ENCODE measurements at places on chromosomes 2 and 18.

GRCh38 chr2:95023222-95023597, 2.3 kb upstream of the MAL start:
- no peak for DNase-seq

GRCh38 chr2:26632624-26633185, 8.5 kb downstream of the CIB4 start:
- no peak for DNase-seq

DNA sequence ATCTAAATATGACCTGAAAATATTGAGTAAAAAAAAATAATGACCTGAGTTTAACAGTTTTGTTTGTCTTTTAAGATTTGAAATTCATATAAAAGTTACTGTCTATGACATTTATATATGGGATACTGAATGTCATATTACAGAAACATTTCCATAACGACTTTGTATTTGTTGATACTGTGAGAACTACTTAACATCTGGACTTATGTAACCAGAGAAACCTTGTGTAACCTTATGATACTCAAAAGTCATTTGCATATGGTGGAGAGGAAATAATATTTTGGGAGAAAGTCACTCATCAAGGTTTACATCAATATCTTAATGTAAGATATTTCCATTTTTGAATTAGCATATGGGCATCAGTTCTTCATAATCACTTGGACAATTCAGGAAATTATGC, 12.6 kb downstream of the MFSD6 start:
- no peak for DNase-seq

DNA sequence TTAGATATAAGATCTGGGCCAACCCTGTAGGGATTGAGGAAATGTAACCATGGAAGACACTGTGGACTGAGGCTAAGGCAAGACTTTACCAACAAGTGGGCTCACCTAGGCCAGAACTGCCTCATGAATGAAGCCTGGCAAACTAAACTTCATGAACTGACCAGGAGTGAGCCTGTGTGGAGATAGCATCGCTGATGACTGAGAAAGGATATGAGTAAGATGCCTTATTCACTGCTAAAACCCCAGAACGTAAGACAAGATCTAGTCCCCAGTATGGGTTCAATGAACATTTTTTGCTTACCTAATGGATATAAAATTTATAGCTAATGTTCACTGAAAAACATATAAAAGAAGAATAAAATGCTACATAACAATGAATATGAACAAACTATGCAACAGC, 399.8 kb downstream of the SATB2 start:
- DNase-seq: no peak

- no peak for DNase-seq
Measured at GRCh38 chr2:47344890-47345589, 57.9 kb upstream of the MSH2 start.

- no peak for DNase-seq
Measured at GRCh38 chr2:241268716-241269445, 46.6 kb downstream of the HDLBP start.

DNA sequence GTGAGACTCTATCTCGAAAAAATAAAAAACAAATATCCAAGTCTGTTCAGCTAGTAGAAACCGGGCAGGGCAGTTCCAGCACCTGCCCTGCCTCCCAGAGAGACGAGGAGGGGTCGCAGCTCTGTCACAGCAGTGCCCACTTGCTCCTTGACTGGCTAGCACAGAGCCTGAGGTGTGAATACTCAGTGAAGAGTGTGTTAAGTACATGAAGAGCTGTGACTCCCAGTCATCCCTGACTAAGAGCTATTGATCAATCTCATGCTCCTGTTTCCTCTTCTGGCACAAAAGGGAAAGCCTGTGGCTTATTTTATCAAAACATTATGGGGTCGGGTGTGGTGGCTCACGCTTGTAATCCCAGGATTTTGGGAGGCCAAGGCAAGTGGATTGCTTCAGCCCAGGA, 83.0 kb upstream of the FZD7 start:
- DNase-seq: no peak

DNA sequence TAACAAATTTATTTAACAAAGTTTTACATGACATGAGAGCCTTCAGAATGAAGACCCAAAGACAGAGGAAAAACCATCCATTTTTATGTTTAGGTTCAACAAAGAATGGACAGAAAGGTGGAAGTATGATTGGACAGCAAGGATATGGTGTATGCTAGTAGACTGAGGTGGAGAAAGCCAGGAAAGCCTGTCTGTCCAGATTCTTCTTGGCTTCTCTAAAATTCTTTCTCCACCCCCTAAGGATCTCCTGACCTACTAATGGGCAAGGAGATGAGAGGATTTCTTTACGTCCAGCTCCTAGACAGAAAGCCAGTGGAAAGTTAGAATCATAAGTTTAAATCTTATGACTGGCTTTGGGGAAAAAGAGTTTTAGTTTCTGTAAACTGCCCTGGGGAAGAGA, 3.0 kb downstream of the ATIC start:
- no peak for DNase-seq

DNA sequence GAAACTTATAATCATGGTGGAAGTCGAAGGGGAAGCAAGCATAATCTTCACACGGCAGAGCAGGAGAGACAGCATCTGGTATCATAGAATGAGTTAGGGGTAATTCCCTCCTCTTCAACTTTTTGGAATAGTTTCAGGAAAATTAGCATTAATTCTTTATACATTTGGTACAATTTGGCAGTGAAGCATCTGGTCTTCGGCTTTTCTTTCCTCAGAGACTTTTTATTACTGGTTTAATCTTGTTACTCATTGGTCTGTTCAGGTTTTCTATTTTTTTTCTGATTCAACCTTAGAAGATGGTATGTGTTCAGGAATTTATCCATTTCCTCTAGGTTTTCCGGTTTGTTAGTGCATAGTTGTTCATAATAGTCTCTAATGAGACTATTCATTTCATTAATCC, 39.7 kb upstream of the ABCA12 start:
- DNase-seq: no peak

DNA sequence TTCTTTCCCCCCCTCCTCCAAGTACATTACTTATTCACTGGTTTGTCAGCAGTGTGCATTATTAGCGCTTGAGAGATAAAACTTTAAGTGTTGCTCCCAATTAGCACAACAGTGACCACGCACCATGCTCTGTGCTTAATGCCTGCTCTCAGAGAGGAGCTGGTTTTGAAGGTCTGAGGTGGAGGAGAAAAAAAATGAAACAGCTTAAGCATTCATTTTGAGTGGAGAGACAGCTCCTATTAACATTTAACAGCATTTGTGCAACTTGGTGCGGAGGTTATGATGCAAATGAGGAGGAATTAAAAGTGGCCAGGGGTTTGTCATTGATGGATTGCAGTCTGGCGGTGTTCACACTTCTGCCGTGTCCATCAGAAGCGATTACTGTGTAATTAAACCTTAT, 141.8 kb downstream of the FIGN start:
- DNase-seq: no peak

- DNase-seq: no peak
Measured at GRCh38 chr18:13611601-13612195, 114.7 kb downstream of the FAM210A start.

- no peak for DNase-seq
Measured at GRCh38 chr2:220503431-220503830, 876.0 kb downstream of the SLC4A3 start.

DNA sequence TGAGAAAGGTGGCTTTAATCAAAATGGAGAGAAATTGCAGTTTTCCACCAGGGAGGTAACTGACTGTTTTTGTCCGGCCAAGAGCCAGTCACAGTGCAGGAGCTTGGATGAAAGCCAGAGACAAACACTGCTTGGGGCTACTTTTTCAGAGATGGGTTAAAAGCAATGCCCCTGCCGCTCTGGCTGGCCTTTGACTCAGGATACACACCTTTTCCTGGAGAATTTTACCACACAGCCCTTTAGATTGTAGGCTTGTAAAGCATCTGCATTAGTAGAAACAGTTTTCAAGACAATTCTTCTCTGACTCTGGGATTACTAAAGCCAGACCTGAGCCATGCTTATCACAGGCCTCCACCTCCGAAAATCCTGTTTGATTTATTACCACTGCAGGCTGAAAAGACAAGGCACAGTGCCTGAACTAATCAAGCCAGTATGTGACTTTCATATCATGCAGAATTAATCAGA, 79.7 kb downstream of the CCBE1 start:
- DNase-seq: no peak

DNA sequence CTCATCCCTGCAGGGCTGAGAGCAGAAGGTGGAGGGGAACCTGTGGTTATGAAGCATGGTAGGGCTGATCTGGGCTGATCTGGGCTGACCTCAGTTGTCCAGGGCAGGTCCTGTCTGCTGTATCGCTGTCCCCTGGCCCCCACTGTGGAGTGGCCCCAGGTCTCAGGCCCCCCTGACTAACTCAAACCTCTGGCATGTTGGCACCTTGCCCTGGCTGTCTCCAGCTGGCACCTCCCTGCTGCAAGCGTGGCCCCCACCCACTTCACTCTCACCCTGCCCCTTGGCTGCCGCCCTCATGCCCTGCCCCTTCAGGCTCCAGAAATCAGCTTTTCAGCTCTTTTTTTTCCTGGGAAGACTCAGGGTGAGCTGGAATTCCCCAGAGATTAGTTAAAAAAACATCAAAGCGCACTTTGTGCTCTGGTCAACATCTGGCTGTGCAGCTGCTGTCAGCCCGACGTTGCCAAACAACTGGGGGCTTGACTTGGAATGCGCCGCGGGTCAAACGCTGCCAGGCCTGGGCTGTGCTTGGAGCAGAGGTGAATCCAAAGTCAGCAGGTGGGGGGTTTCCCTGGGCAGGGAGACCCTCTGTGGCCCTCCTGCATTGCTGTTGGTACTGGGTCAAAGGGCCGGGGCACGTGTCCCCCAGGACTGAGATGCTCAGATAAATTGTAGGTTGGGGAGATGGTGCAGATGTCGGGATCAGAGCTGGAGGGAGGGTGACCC, 173.8 kb upstream of the HDAC4 start:
- DNase-seq: no peak

GRCh38 chr2:100747996-100748615, 71.8 kb upstream of the NPAS2 start:
- DNase-seq: no peak

- no peak for DNase-seq
Measured at GRCh38 chr18:55400590-55401541, 187.1 kb downstream of the TCF4 start.

DNA sequence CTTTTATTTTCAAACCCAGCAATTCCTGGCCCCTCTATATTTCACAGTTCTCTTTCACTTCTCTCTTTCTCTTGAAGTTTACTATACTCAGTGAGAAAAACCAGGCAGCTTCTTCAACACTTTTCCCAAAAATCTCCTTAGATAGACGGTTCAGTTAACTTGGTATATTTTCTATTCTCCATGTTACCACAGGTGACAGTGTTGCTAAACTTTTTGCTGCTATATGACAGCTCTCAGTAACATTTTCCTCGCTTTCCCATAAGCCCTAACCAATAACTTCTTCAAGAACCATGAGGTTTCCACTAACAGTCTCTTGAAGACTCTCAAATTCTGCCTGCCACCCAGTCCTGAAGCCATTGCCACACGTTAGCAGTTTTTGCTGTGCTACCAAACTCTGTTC, 45.8 kb downstream of the CYBRD1 start:
- no peak for DNase-seq

- DNase-seq: no peak
Measured at GRCh38 chr2:128949360-128949759, 630.7 kb upstream of the HS6ST1 start.

GRCh38 chr2:20728114-20728758, 61.3 kb downstream of the GDF7 start:
- DNase-seq: peak; percentile 38

DNA sequence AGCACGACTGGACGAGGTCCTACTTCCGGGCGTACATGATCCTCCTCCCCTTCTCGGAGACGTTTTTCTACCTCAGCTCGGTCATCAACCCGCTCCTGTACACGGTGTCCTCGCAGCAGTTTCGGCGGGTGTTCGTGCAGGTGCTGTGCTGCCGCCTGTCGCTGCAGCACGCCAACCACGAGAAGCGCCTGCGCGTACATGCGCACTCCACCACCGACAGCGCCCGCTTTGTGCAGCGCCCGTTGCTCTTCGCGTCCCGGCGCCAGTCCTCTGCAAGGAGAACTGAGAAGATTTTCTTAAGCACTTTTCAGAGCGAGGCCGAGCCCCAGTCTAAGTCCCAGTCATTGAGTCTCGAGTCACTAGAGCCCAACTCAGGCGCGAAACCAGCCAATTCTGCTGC, 24.8 kb downstream of the LYPD1 start:
- DNase-seq: no peak

DNA sequence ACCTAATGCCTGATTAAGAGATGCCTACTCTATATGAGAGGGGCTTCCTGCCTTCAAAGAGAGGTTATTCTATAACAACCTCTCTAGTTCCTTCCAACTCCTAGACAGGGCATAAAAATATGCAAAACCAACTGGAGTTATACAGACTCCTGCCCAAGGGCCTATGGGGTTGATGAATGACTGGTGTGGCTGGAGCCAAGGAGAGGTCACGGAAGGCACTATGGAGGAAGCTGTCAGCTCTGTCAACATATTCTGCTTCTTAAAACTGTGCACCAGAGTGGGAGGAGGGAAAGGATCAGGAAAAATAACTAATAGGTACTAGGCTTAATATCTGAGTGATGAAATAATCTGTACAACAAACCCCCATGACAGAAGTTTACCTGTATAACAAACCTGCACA, 120.9 kb upstream of the CDC42EP3 start:
- no peak for DNase-seq

DNA sequence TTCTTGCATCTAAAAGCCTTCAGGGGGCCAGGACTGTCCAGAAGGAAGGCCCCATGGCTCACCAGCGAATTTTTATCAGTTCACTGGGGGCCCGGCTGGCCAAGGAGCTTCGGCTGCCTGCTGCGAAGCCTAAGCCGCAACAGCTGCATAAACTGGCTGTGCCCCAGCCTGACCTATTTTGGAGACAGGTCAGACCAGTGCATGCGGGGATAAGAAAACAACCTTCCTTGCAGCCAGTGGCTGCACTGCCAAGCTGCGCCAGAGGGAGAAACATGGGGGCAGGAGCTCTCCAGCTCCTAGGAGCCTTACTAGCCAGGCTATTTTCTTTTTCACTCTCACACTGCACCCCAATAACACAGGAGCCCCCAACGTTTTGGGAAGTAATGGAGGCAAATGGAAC, 15.2 kb downstream of the PAX3 start:
- DNase-seq: no peak
